ENCODE measurements at places on chromosomes 7 and 10.

DNA sequence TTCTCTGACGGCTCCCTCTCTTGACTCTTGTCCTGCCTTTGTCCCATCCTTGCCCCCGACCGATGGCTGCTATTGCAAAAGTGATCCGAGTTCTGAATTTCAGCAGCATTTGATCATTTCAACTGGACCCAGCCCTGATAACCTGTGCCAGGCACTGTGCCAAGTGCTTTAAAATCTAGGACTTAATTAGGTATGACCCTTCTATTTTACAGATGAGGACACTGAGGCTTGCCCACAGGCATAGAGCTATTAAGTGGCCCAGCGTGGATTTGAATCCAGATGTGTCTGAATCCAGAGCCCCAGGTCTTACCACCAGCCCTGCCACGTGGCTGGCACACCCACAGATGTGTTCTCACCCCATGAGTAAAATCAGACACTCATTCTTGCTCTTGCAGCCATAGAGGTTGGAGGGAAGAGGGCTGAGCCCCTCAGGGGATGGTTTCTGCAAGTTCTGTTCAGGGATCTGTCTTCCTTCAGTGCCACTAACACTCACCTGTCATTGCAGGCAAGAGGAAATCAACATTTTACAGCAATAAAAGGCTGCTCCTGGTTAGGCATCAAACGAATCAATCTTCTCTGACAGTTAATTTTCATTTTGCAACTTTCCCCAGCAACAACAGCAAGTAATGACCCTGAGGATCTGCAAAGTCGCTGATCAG is 101.2 kb downstream of the GRID1 start:
- DNase-seq, result no peak

GRCh38 chr7:105748701-105749100 is 127.7 kb downstream of the ATXN7L1 start:
- DNase-seq, result no peak

DNA sequence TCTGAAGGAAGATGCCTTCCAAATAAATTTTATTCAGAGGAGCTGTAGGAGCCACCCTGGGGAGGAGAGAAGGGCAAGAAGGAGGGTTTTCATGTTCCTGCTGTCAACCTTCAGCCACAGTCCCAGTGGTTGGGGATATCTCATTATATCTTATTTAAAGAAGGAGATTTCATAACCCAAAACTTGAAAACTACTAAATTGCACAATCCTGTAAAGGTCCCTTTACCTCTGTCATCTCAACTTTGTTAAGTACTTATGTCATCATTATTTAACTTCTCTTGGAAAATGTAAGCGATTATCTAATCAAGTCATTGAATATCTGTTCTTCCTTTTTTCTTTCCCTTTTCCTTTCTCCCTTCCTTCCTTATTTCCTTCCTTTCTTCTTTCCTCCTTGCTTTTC is 794.5 kb upstream of the IGFBP3 start:
- DNase-seq, result no peak

GRCh38 chr10:123884351-123884906 is 7.2 kb downstream of the CPXM2 start:
- no peak for DNase-seq

- no peak for DNase-seq
Observed at GRCh38 chr10:9239298-9239697, 1184.8 kb downstream of the GATA3 start.

DNA sequence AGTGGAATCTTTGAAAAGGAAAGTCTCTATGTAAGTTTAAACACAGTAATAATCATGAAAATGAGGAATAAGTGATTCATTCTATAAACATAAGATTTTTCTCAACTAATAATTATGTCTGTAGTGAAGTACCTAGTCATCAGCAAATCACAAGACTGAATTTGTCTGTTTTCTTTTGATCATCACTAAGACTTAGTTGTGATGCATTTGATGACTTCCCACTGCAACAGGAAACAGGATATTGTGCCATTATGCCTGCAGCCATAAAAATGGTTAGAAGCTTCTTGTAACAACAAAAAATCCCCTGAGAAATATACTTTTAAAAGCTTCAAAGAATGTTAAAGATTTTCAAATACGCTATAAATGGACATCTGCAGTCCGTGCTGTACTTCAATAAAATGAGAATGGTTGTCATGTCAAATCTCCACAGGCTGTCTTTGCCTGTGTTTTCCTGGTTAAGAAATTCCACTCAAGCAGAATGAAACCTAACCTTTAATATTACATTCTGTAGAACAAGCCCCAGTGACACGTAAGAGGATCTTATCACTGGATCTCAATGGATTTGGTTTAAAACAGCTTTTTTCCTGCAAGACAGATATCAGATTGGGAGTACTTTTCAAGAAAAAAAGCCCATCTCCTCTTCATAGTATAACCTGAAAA is 1262.3 kb upstream of the PHF14 start:
- DNase-seq, result no peak

DNA sequence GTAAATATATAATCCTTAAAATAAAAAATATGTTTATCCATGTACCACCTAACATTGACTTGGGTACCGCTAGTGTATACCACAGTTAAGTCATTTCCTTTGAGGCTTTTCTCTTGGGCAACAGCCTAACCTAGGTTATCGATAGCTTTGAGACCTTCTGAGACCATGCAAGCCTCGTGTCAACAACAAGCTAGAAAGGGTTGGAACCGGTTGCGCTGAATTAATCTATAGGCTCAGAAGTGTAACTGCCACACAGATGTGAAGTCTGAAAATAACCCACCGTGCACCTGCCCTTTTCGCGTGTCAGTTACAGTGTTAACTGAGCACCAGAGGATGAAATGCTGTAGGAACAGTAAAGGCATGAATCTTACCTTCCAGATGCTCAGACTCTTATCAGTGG is 59.8 kb downstream of the ARID5B start:
- no peak for DNase-seq

DNA sequence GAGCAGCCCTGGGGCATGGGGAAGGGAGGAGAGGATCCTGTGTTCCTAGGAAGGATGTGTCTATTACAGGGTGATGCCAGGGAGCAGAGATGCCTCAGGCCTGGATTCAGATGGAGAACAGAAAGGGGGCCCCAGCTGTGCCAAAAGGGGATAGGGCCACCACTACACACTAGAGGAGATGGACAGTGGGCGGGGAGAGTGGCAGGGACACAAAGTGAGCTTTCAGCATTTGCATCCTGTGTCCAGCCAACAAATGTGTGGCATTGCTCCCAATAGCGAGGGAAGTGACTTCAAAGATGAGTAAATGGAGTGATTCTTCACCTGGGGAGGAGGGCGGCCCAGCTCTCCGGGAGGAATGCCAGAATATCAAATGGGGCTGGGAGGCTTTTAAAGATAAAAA is 64.9 kb upstream of the WAPL start:
- DNase-seq, result peak; percentile 24

GRCh38 chr10:131735577-131735976 is 165.2 kb upstream of the PPP2R2D start:
- no peak for DNase-seq

- DNase-seq, result no peak
Observed at GRCh38 chr7:123193235-123193634, 6.5 kb downstream of the SLC13A1 start.

GRCh38 chr7:25311346-25311745 is 83.1 kb upstream of the NPVF start:
- no peak for DNase-seq

DNA sequence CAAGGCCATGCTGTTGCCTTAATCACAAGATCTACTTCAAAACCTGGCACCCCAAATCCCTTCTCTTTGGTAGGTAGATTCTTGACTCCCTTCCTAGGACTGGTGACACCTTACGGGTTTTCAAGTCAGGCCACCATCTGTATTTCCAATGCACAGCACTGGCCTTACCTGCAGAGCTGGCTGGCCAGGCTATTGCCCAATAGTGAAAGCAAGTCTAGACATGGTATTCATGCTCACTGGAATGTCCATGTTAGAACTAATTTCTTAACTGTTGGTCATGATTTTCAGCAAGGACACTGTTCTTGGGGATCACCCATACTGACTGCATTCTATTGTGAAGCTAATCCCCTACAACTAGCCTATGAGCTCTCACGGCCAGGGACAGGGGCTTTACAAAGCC is 313.1 kb upstream of the RNF32 start:
- no peak for DNase-seq

Measured in nucleus accumbens (tissue), 56 donors.